ENCODE measurements at places on chromosomes 7 and 10. TPM values are rescaled to one million over a fixed set of nuclear protein-coding genes. Genes with fewer than 3 reads are reported as not detected.

INSYN2A gene
- total RNA-seq, result 1.6 TPM

TLL2 gene
- total RNA-seq, result 0.13 TPM

GATA3 gene
- total RNA-seq, result 6.4 TPM

SERPINE1 gene
- total RNA-seq, result 1,785 TPM

NAT16 gene
- 0.15 TPM for total RNA-seq
